ENCODE measurements at places on chromosomes 2 and 18.

GRCh38 chr2:42743659-42743990 is 20.3 kb downstream of the OXER1 start:
- DNase-seq = no peak

GRCh38 chr2:222733846-222734702 is 62.6 kb downstream of the MOGAT1 start:
- DNase-seq = no peak

DNA sequence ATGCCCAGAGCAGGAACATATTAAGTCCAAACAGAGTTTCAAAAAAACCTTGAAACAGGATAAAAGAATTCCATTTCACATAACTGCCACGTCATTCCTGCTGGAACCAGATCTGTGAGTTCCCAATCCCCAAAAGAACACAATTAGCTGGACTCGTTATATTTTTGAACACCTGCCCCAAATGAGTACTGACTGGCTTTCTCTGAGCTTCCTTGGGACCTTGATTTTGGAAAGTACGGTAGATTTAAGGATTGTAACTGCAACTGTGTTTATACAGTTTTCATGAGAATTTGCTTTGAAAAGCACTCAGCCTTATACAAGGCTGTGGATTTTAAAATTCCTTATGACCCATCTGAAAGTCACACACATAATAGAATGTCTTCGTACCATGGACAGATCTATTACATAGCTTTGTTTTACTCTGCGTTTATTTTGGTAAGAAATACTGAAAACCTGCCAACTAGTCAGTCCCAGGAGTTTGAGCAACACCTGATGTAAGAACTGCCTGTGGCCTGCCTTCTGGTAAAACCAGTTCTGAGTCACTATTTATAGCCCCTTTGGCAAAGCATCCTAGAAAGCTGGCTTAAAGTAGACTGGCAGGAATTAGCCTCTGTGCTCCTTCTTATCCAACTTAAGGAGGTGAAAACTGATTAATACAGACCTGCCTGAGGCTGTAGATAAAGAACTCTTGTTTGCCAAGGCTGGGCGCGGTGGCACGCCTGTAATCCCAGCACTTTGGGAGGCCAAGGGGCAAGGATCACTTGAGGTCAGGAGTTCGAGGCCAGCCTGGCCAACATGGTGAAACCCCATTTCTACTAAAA is 48.1 kb downstream of the MERTK start:
- DNase-seq = no peak

GRCh38 chr2:197198890-197199289 is 111.7 kb downstream of the ANKRD44 start:
- DNase-seq = no peak

GRCh38 chr18:72830109-72830508 is 37.7 kb downstream of the NETO1 start:
- DNase-seq = peak; percentile 60

- DNase-seq = no peak
Measured at GRCh38 chr2:175062787-175063585, 57.8 kb upstream of the CHN1 start.

- DNase-seq = no peak
Measured at GRCh38 chr2:124884315-124884714, 859.2 kb downstream of the CNTNAP5 start.

- no peak for DNase-seq
Measured at GRCh38 chr18:51241226-51241625, 43.7 kb upstream of the MEX3C start.

- no peak for DNase-seq
Measured at GRCh38 chr18:3832025-3832638, 382.2 kb downstream of the TGIF1 start.

DNA sequence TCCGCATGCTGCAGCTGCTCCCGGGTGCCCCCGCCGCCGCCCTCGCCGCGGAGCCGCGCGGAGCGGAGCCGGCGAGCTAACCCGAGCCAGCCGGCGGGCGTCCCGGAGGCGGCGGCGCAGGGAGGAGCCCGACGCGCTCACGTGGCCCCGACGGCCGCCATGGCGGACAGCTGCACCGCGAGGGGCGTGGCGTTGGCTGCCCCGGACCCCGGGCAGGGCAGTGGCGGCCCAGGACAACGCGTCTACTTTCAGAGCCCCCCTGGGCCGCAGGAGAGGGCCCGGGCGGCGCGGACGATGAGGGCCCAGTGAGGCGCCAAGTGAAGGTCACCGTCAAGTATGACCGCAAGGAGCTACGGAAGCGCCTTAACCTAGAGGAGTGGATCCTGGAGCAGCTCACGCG is 30.0 kb upstream of the CCNYL1 start:
- DNase-seq = peak; percentile 16

DNA sequence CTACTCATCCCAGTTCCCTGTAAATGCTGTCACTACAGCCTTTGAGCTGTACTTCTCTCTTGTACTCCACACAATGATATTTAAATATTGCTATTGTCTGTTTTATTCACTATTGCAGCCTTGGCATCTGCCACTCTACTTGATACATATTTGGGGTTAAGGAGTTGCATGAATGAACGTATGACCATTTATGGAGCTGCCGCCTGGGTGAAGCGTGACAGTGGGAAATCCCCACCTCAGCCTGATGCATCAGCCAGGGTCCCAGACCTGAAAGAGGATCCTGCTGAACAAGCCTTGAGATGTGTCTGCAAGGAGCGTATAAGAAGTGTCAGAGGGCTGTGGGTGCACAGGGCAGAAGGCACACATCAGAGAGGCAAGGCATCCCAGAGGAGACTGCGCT is 39.1 kb downstream of the MRPL35 start:
- DNase-seq = no peak

DNA sequence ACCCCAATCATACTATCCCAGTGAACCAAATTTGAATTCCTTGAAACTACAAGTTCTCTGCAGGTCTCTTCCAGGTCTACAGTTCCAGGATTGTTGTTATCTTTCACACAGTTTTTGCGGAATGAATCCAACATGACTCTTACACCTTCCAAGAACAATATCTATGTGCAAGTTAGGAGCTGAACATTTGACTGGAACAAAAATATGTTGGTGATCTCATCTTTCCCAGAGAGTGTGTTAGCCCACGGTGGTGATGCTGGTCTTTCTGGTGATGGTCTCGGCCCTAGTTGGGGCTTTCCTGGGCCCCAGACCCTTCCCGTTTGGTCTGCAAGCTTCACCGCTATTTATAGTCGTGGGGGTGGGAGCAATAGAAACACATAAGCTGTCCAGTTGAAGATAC is 173.7 kb downstream of the TPGS2 start:
- DNase-seq = no peak

- DNase-seq = no peak
Measured at GRCh38 chr2:144659731-144660275, 139.9 kb upstream of the ZEB2 start.

DNA sequence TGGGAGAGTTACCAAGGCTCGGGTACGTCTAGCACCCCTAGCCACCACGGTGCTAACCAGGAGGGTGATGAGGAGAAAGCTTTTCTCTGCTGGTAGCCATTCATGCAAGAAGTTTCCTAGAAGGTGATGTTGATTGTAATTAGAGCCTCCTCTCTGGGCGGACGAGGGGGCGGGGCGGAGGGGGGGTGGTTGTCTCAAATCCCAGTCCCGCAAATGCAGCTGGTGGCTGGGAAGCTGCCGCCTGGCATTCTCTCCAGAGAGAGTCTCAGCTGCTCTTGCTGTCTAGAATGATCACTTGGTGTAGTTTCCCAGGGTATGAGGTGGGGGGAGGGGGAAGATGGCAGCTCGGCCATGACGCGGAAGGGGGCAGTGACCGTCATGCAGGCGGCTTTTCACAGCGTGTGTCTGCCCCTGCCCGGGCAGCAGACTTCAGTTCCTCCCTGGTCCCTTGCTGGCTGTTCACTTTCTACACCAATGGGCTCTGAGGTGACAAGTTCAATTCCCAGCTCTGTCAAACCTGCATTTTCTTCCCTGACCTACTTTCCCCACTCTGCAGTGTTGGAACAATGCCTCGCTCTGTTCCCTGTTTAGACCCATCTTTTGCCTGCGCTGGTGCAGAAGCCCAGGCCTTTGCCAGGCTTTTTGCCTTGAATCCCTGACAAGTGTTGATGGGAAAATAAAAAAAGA is 61.5 kb upstream of the KLF7 start:
- no peak for DNase-seq

GRCh38 chr18:48263914-48264902 is 145.0 kb downstream of the ZBTB7C start:
- no peak for DNase-seq

- DNase-seq = no peak
Measured at GRCh38 chr2:27956888-27957287, 66.4 kb downstream of the BABAM2 start.

- DNase-seq = no peak
Measured at GRCh38 chr2:118431997-118432396, 343.7 kb downstream of the INSIG2 start.

DNA sequence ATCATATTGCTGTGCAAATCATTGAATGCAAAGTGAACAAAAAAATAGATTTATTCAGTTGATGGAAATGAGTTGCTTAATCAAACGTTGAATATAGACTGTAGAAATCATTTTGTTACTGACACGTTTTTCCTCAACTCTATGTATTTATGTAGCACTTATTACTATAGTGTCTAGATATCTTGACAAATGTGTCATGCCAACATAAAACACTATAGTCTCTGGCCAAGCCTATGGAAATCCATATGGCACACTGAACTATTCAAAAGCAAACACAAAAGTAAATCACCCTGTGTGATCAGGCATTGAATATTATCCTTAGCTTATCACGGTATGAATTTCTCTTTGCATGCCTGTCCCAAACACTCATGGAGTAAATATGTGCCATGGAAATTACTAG is 131.3 kb downstream of the ZNF804A start:
- no peak for DNase-seq

DNA sequence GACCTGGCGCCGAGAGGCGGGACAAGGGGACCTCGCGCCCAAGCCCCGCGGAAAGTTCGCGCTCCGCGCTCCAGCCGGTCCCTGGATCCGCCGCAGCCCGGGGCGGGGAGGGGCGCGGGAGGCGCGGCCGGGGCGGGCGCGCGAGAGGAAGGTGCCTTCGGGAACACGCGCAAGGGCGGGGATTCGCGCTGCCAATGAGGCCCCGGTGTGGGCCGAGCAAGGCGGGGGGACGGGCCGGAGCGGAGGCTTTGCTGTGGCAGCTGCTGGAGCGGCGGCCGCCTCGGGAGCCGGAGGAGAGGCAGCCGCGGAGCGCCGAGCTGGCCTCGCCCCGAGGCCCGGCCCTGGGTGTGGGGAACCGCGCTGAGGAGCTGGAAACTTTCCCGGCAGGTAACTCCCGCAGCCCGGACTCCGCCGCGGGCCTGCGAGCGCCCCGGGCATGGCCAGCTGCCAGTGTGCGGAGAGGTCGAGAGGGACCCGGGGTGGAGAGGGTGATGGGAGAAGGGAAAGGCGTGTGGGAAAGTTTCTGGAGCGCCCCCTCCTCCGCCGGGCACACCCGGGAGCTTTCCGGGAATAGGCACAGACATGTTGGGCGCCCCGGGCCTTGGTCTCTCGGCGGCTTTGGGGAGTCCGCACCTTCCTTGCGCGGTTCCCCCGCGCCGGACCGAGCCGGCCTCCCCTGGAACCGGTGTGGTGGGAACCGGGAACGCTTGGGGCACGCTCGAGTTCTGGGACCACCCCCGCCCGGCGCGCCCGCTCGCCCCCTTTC is at the start of gene TANC1:
TANC1 (plus strand) TSS at position 245 of the 766 bp plus-strand sequence. CDS start 97,271 bp downstream, outside the sequence.
- peak; percentile 91 for DNase-seq

- DNase-seq = no peak
Measured at GRCh38 chr18:49139766-49140165, 189.0 kb upstream of the SMAD7 start.

DNA sequence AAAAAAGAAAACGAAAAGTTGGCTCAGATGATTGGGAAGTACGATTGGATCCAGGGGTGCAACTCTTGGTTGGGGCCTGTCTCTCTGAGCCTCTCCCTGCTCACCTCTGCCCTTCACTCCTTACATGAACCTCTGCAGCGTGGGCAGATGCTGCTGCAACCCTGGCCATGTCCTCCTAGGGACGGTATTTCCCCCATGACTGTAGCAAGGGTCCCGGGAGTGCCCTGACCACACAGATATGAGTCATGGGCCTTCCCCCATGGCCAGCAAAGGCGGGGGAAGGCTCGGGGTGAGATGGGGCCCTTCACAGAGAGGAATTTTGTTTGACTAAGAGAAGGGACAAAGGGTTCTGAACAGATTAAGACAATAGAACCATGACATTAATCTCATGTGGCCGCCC is 129.0 kb downstream of the NCK2 start:
- no peak for DNase-seq

DNA sequence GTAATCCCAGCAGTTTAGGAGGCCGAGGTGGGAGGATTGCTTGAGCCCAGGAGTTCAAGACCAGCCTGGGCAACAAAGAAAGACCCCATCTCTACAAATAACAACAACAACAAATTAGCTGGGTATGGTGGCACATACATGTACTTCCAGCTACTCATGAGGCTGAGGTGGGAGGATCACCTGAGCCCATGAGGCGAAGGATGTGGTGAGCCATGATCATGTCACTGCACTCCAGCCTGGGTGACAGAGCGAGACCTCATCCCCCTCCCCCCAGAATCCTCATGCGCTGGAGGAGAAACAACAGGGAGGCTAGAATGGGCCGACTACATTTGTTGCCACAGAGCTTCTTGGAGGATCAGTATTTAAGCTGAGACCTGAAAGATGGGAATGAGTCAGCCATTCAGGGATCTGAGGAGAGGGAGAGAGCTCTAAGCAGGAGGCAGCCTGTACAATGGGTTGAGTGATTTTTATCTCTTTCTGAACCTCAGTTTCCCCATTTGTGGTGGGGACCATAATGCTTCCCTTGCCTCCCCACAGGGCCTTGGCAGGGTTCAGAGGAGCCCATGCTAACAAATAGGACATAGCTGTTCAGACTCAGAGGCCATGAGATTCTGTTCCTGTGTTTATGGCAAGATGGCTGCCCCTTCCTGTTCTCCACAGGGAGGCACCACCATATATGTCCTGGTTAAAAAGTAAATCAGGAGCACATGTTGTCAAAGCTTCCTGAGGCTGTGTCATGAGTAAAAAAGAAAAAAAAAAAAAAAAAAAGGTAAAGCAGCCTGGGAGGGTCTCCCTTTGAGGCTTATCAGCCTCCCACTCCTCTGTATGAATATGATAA is 131.4 kb upstream of the HAAO start:
- no peak for DNase-seq

DNA sequence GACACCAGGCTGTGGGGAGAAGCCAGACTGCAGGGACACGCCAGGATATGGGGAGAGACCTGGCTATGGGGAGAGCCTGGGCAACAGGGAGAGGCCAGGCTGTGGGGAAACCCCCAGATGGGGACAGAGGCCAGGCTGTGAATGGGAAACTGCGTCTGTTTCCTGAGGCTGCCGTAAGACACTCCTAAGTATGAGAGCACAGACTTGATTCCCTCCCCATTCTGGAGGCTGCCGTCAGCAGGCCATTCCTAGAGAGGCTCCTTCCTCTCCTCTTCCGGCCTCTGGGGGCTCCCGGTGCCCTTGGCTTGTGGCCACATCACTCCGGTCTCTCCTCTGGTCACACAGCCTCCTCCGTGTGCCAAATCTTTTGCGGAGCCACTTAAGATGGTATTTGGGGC is 32.3 kb downstream of the ADI1 start:
- DNase-seq = no peak

- no peak for DNase-seq
Measured at GRCh38 chr2:238790833-238791230, 57.1 kb upstream of the TWIST2 start.
